ENCODE measurements at places on chromosomes 3 and 15.

DNA sequence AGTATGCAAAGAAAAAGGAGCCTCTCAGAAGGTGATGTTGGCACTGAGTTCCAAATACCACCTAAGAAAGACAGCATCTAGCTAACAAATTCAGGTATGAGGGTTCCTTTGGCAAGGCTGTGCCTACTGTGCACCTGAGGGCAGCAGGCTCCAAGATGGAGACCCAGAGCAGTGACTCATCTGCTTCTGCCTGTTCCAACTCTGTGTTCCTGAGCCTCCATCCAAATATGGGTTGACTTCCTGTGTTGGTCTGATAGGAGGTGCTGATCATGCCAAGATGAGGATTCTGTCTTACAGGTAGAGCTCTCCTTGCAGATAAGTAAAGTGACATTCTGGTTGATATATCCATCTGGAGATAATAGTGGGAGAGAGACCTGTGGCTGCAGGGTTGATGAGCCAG lies 26.0 kb downstream of the SV2B start:
- DNase-seq: peak; percentile 33

DNA sequence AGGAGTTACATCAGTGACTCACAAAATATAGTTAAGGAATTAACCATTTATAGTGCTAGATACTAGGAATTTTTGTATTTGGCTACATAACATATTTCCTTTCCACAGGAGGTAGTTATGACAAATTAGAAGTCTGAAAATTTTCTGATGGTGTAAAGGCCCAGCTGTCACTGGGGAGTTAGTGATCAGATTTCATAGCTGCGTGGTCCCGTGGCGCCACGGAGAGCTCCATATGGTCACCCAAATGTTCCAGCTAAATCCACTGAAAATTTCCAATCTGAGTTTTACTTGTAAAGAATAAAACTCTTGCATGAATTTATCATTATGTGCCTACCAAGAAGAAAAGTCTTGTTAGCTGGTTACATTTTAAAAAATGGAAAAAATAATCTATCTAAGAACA lies 368.9 kb upstream of the PLSCR5 start:
- no peak for DNase-seq

- DNase-seq: no peak
These were observed 152.3 kb downstream of the NR1I2 start for GRCh38 chr3:119934249-119934648.

DNA sequence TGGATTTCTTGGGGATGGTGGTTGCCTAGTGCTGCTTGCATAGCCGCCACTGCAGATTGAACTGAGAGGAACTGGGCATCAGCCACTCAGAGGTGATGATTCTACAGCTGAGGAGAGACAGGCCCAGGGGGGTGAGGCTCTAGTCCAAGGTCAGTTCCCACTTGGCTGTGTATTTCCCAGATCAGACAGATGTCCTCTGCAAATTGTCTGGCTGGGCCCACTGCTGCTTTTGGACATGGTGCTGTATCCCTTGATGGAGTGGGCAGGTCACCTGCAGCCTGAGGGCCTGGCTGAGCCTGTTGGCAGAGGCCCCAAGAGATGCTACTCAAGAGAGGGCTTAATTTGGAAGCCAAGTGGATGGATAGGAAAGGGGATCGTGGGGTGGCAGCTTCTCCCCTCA lies 124.5 kb upstream of the CTDSPL start:
- no peak for DNase-seq

DNA sequence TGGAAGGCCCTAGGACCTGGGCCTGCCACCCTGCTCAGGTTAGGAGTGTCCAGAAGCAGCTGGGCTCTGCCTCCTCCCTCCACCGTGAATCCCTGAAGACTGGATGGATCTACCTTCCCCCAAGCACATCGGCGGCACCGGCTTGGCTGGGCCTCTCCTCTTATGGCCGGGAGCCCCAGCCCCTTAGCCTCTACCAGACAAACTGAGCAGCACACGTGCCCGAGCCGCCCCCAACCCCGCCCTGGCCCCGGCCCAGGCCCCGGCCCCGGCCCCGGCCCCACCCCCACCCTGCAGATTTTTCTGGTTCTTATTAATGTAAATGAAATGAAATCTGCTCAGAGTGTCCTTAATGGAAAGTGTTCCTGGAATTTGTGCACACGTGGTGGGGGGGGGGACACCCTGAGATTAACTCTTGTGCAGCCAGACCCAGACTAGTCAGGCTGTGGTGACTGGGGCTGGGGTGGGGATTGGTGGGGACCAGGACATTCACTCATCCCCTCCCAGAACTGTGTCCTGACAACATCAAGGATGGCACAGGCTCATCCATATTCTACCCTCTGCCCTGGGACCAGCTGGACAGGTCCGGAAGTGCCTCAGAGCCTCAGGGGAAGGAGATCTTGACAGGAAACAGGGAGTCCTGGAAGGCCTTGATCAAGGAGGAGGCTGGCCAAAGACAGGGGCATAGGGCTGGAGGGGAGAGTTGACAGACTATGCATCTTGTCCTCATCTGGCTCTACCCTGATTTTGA lies 30.9 kb upstream of the SEMA3F start:
- DNase-seq: no peak

GRCh38 chr3:52149021-52149420 lies 5.2 kb downstream of the POC1A start:
- no peak for DNase-seq

DNA sequence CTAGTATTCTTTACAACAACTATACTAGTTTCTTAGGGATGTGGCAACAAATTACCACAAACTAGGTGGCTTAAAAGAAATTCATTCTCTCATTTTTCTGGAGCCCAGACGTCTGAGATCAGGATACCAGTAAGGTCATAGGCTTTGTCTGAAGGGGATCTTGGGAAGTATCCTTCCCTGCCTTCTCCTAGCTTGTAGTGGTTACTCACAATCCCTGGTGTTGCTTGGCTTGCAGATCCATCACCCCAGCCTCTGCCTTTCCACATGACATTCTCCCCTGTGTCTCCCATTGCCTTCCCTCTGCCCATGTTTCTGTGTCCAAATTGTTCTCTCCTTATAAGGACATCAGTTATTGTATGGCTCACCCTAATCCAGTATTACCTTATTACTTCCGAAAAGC lies 24.3 kb upstream of the CLDN1 start:
- DNase-seq: no peak

Data from mammary epithelial cell (primary cell).